ENCODE measurements at places on chromosomes 11 and 22.
A peak's percentile ranks its signal among the peaks of the same experiment; 100 is the strongest.

GRCh38 chr22:38886333-38886732 is 14.3 kb upstream of the CBX6 start:
- no peak for DNase-seq

GRCh38 chr11:64316672-64317324 is 561 bp downstream of the TRMT112 start:
- no peak for DNase-seq

GRCh38 chr11:15378941-15379340 is 264.2 kb downstream of the INSC start:
- no peak for DNase-seq

GRCh38 chr22:37193629-37194191 is 5.7 kb upstream of the C1QTNF6 start:
- DNase-seq = no peak

DNA sequence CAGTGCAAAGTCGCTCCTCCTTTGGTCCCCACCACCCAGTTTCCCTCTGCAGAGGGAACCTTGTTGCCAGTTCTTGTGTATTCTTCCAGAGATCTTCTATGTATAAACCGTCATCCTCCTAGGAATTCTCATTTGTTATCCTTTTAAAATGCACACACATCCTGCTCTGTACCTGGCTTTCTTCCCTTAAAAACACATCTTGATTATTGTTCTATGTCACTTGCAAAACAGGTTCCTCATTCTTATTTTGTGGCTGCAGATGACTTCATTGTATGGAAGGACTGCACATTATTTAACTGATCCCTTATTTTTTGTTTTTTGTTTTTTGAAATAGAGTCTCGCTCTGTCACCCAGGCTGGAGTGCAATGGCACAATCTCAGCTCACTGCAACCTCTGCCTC is 26.6 kb upstream of the SYT7 start:
- no peak for DNase-seq

DNA sequence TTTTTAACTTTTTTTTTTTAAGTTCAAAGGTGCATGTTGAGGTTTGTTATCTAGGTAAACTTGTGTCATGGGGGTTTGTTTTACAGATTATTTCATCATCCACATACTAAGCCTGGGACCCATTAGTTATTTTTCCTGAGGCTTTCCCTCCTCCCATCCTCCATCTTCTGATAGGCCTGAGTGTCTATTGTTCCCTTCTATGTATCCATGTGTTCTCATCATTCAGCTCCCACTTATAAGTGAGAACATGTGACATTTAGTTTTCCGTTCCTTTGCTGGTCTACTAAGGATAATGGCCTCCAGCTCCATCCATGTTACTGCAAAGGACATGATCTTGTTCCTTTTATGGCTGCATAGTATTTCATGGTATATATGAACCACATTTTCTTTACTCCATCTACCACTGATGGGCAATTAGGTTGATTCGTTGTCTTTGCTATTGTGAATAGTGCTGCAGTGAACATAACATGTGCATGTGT is 14.4 kb downstream of the DEUP1 start:
- no peak for DNase-seq

GRCh38 chr11:69958308-69958707 is 119.8 kb upstream of the ANO1 start:
- peak; percentile 30 for DNase-seq

GRCh38 chr11:44766972-44767278 is 40.2 kb downstream of the TSPAN18 start:
- DNase-seq = no peak

GRCh38 chr11:11808992-11809615 is 32.7 kb upstream of the USP47 start:
- DNase-seq = no peak

DNA sequence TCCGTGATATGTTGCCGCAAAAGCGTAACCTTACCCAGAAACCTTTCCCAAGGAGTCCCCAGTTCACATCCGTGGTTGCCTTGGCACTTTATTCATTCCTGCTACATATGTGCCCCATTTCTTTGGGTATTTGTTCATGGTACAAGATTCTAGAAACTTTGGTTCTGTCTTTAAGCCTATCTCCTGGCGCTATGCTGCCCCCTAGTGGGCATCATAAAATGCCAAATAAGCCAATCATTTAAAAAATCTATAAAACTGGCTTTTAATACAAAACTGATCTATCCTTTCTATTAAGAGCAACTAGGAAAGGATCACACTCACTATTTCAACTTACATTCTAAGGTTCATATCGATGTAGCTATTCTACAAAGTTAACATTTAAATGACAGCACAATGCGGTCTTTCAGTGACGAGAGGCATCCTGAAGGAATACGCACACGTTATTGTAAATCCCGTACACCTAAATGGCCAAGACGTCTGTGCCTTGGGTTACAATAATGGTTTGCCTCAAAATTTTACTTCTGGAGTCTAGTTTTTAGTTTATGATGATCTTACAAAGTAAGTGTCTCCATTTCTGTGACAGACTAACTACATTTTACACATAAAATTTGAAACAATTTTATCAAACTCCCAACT is 16.2 kb downstream of the PIWIL3 start:
- peak; percentile 17 for DNase-seq

GRCh38 chr11:3614742-3615171 is 27.0 kb downstream of the ART5 start:
- DNase-seq = no peak

DNA sequence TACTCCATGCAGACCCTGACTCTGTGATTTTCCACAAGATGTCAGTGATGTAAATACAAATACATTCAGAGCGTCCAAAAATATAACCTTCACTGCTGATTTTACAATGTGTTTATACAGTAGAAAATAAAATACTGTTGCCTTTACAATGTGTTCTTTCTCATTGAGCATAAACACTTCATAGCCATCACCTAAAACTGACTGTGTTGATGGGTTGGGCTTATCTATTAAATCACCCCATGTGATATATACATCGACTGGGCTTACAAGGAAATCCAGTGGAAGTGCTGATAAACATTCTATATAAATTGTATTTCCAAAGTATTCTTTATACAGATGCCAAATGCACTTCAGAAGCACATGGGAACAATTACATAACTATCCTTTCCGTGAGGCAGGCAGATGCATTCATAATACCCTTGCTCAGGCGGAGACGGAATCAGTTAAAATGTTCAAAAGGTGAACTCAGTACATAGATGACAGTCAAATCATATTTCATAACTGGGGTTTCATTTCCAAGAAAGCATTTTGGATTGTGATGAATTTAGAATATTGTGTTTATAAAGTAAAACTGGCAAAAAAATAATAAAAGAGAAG is 27.7 kb downstream of the DDI1 start:
- DNase-seq = no peak

GRCh38 chr11:113614097-113614496 is 92.0 kb downstream of the TMPRSS5 start:
- no peak for DNase-seq

GRCh38 chr11:64643256-64643881 is 52.3 kb downstream of the SLC22A12 start:
- no peak for DNase-seq

GRCh38 chr11:94928117-94928990 is 45.0 kb downstream of the CWC15 start:
- DNase-seq = no peak

DNA sequence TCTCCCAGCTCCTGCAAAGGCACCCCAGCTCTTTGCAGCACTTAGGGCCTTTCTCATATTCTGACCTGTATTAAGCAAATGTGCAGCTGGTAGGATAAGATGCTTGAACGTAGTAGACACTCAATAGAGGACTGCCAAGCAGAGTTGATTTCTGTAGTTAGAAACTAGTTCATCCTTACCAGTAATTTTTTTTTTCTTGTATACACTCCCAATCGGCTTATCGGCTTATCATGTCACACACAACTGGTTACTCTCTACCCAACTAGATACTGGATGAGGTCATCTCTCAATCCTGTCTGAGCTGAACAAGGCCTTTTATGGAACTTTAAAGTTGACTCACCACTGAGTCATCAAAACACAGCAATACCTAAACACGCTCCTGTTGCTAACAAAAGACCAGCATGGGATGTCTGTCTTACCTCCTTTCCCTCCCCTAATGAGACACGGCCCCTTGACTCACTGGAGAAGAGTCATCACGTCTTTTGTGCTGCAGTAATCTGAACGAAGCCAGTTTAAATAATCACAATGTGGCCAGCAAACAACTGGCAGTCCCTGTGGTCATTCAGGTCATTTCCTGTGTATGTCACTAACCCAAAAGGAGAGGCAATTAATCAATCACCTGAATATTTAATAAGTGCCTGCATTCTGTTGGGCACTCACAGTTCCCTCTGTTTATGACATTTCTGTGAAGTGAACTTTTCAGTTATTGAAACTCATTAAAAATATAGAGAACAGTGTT is 7.5 kb upstream of the WEE1 start:
- peak; percentile 100 for DNase-seq

GRCh38 chr11:68524213-68524612 is 63.7 kb downstream of the PPP6R3 start:
- DNase-seq = no peak

DNA sequence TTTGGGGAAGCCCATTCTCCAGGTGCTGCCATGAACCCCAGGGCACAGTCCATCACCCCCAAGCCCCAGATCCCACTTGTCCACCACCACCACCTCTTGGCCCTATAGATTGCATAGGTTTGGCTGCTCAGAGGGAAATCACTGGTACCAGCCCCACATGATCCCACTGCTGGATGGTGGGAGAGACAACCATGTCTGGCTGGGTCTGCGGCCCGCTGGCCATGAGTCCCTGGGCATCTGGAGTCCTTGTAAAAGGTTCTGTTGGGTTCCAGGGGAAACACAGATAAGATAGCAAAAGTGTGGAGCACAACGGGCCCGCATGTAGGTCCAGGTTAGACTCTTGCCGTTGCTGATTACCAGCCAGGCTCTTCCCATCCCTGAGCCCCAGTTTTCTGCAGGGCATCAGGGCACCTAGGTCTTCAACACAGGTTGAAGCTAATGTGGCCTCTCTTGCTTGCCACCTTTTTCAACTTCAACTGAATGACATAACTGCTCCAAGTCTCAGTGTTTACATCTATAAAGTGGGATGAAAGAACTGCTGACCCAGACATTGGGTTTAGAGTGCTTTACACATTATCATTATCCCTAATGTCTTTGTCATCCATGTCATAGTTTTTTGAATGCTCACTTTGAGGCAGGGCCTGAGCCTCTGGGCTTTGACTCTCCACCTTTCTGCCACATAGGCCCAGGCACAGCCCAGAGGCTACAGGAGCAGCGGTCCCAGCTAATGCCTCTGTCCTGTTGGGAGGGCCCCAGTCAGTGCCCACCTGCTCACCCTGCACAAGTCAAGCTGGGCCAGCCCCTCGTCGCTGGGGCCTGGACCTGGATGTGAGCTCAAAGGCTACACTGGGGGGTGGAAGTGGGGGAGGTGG is 1.0 kb upstream of the TANGO2 start:
- no peak for DNase-seq

DNA sequence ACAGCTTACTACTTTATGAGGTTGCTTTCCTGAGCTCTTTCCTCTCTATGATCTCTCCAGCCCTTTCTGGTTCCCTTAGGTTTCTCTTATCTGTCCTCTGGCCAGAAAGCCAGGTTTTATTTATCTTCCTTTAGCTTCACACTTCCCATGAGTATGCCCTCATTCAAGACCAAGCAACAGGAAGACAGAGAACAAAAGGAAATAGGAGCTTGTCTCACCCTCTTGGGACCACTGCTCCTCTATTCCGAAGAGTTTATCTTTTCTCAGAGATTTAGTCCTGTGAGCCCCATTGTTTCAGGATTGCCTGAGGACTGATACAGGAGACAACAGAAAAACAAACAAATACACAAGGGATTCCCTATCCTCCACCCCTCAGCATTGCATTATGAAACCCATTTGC is 62.4 kb upstream of the CCDC179 start:
- no peak for DNase-seq

DNA sequence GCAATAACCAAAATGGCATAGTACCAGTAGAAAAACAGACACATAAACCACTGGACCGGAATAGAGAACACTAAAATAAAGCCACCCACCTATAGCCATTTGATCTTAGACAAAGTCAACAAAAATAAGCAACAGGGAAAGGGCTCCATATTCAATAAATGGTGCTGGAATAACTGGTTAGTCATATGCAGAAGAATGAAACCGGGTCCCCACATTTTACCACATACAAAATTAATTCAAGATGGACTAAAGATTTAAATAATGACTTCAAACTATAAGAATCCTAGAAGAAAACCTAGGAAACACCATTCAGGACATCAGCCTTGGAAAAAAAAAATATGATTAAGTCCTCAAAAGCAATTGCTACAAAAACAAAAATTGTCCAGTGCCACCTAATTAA is 30.1 kb upstream of the NOX4 start:
- no peak for DNase-seq

GRCh38 chr22:49969751-49970527 is 9.4 kb downstream of the PIM3 start:
- DNase-seq = no peak
